IMR-90 (cell line): ENCODE measurements at places on chromosomes 5 and 9. TPM values are rescaled to one million over a fixed set of nuclear protein-coding genes. Genes with fewer than 3 reads are reported as not detected.

The ZDHHC11 gene
- polyA plus RNA-seq, result 1.6 and 1.7 TPM in 2 replicates

The CDC25C gene
- 6.9 and 7.3 TPM in 2 replicates for polyA plus RNA-seq

- H3K4me3 ChIP-seq, result no peak overlapping the region
- no peaks in the 10 kb centered on the region for H3K36me3 ChIP-seq
- no peak for DNase-seq
- H3K4me1 ChIP-seq, result no peaks in the 10 kb centered on the region
- no peak overlapping the region for H3K27ac ChIP-seq
- H3K27me3 ChIP-seq, result peaks cover 5% of the 10 kb centered on the region; the same call in 1 of the 2 replicates
These were observed 129.7 kb downstream of the CEMIP2 start for GRCh38 chr9:71638627-71639026.

The SYK gene
- not detected in 2 replicates for polyA plus RNA-seq

DNA sequence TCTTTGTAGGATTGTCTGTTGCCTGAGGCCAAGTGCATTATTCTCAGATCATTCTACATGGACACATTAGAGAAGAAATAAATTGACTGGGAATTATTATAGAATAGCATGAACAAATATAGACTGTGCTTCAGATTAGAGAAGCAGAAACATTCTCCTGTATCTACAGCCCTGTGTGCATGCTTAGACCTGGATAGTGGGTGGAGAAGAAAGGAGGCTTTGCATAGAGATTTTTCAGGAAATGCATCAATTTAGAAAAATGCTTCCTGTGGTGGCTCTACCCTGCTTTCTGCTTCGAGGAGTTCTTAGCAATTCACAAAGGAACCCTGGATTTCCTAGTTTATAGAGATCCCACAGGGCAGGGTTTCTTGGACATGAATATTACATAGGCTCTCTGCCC, 66.7 kb downstream of the IRX1 start:
- no peaks in the 10 kb centered on the region for H3K4me1 ChIP-seq
- no peak overlapping the region for H3K4me3 ChIP-seq
- no peak overlapping the region for H3K27ac ChIP-seq
- DNase-seq, result no peak
- H3K36me3 ChIP-seq, result no peaks in the 10 kb centered on the region
- no peaks in the 10 kb centered on the region for H3K27me3 ChIP-seq

- H3K4me1 ChIP-seq, result peaks cover 12% of the 10 kb centered on the region
- H3K36me3 ChIP-seq, result no peaks in the 10 kb centered on the region
- H3K27me3 ChIP-seq, result peaks cover 10% of the 10 kb centered on the region
- DNase-seq, result no peak
These were observed 603.7 kb downstream of the BNC2 start for GRCh38 chr9:16266648-16267276.

The MCTP1 gene
- polyA plus RNA-seq, result 0.07 and 0.21 TPM in 2 replicates

DNA sequence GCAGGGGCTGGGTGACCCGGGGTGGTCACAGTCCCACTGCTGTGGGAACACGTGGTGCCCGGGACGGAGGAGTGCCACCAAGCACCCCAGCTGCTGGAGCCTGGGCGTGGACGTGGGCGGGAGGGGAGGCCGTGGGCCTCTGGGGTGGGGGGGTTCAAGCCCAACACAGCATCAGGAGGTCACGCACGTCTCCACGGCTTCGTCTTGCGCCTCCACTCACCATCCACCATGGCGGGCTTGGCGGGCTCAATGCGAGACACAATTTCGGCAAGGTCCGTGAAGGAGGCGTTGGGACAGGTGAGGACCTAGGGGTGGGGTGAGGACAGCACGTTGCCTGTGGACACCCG, 2.2 kb upstream of the NSMF start:
- no peak overlapping the region for H3K4me3 ChIP-seq
- no peak overlapping the region for H3K27ac ChIP-seq
- no peak for DNase-seq
- H3K36me3 ChIP-seq, result peaks cover 5% of the 10 kb centered on the region; the same call in 1 of the 2 replicates
- peaks cover 2% of the 10 kb centered on the region; the same call in 1 of the 2 replicates for H3K27me3 ChIP-seq
- peaks cover 16% of the 10 kb centered on the region for H3K4me1 ChIP-seq

The RASGEF1C gene
- not detected in 2 replicates for polyA plus RNA-seq

GRCh38 chr9:97545486-97545885, 44.0 kb downstream of the TMOD1 start:
- H3K4me1 ChIP-seq, result no peaks in the 10 kb centered on the region
- no peak for DNase-seq
- H3K27ac ChIP-seq, result no peak overlapping the region
- peaks cover 2% of the 10 kb centered on the region; the same call in 1 of the 2 replicates for H3K27me3 ChIP-seq
